ENCODE measurements at places on chromosomes 6 and 20.

DNA sequence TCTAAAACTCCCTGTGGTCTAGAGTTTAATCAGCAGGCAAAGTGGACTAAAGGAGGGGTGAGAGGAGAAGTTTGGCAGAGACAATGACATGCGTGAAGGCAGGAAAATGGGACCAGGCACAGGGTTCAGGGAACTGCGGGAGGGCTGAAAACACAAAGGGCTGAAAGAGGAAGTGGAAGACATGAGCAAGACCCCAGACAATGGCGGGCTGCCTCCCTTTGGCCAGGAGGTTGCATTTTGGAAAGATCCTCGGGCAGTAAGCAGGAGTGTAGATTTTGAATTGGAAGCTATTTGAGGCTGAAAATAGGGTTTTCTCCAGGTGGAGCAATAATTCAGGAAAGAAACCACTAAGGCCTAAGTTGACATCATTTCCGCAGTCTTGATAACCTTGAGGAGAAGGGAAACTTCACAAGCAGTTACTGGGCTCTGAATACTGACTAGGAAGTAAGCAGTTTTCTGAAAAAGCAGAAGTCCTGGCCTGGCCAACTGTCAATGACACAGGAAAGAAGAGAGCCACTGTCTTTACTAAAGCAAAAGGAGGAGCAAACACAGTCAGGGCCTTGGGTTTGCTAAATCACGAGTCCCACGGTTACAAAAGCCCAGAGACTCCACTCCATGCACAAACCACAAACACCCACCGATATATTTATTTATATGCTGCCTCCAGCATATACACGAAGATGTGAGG is 3.4 kb downstream of the LY86 start:
- H3K36me3 ChIP-seq = peaks cover 60% of the 10 kb centered on the region
- H3K27me3 ChIP-seq = no peaks in the 10 kb centered on the region
- H3K4me1 ChIP-seq = peaks cover 94% of the 10 kb centered on the region
- H3K4me3 ChIP-seq = no peak overlapping the region
- DNase-seq = no peak
- H3K27ac ChIP-seq = peak overlapping the region; percentile 95

DNA sequence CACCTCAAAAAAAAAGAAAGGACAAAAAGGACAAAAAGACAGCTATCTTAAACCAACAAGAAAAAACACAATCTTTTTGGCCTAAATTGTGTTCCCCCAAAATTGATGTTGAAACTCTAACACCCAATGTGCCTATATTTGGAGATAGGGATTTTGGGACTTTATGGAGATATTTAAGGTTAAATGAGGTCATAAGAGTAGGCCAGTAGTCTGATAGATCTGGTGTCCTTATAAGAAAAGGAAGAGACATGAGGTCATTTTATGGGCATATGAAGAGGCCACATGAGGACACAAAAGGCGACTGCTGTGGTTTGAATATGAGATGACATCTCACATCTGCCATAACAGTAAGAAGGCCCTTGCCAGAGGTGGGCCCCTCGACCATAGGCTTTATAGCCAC is 49.5 kb downstream of the TRIM38 start:
- peaks cover 4% of the 10 kb centered on the region for H3K4me1 ChIP-seq
- no peak overlapping the region for H3K27ac ChIP-seq
- H3K4me3 ChIP-seq = no peak overlapping the region
- H3K36me3 ChIP-seq = no peaks in the 10 kb centered on the region
- H3K27me3 ChIP-seq = no peaks in the 10 kb centered on the region
- no peak for DNase-seq

- no peaks in the 10 kb centered on the region for H3K27me3 ChIP-seq
- H3K27ac ChIP-seq = no peak overlapping the region
- no peak overlapping the region for H3K4me3 ChIP-seq
Observed at GRCh38 chr6:169564453-169565240, 137.2 kb downstream of the WDR27 start.

GRCh38 chr6:153028286-153028685 is 25.8 kb upstream of the MTRF1L start:
- H3K4me1 ChIP-seq = peaks cover 4% of the 10 kb centered on the region
- no peaks in the 10 kb centered on the region for H3K36me3 ChIP-seq
- H3K4me3 ChIP-seq = no peak overlapping the region
- H3K27ac ChIP-seq = no peak overlapping the region
- no peak for DNase-seq

DNA sequence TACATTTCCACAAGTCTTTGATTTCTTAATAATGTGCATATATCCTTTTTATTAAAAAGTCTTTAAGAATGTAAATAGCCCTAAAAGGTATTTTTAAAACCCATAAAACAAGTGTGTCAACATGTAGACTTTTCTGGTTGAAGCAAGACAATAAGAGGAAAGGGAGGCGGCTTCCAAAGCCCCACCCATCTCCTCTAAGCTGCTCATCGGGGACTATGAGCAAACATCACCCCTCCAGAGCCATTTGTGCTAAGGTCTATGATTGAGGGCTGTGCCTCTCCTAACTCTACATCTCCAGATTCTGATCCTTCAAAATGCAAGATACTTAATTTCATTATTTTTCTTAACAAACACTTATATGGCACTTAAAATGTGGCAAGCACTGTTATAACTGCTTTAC is 2.5 kb upstream of the NAA20 start:
- H3K4me1 ChIP-seq = peaks cover 32% of the 10 kb centered on the region
- H3K27ac ChIP-seq = no peak overlapping the region
- H3K4me3 ChIP-seq = no peak overlapping the region
- no peak for DNase-seq

DNA sequence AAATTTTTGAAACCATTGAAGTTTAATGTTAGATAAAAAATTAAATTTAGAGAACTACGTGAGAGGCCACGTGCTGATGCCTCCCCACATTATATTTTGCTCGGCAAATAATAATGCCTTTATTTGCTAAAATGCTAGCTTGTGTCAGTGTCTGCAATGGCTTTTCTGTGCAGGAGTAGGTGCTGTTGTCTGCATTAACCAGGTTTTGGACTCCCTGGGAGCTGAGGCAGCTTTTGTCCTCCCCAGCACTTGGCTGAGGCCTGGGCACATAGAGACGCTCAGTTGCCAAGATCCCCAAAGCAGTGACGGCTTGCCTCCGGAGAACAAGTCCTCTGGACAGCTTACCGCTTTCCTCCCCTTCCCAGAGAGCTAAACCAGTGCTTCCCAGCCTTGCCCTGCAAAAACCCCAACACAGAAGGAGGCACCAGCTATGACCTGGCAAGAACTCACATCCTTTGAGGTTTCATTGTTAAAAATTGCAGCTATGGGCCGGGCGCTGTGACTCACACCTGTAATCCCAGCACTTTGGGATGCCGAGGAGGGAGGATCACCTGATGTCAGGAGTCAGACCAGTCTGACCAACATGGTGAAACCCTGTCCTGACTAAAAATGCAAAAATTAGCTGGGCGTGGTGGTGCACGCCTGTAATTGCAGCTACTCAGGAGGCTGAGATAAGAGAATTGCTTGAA is 59.9 kb downstream of the KAT14 start:
- H3K27ac ChIP-seq = no peak overlapping the region
- no peaks in the 10 kb centered on the region for H3K27me3 ChIP-seq
- no peaks in the 10 kb centered on the region for H3K4me1 ChIP-seq
- no peak overlapping the region for H3K4me3 ChIP-seq
- DNase-seq = no peak
- no peaks in the 10 kb centered on the region for H3K36me3 ChIP-seq

DNA sequence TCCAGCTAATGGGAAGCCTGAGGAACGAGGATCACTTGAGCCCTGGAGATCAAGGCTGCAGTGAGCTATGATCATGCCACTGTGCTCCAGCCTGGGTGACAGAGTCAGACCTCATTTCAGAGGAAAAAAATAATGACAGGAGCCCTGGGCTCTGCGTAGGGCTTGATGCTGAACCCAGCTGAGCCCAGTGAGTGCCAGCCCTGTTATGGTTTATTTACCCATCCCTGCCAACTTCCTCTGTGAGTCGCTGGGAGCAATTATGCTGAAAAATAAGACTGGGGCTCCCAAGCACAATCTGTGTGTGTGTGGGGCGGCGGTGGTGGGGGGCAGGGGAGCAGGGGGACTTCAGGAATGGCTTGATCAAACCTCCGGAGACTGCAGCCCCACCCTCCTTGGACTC is 75.9 kb upstream of the PMEPA1 start:
- H3K27ac ChIP-seq = no peak overlapping the region
- H3K4me1 ChIP-seq = no peaks in the 10 kb centered on the region
- no peaks in the 10 kb centered on the region for H3K27me3 ChIP-seq
